ENCODE measurements at places on chromosomes 7 and 10.

- no peak for DNase-seq
Observed at GRCh38 chr7:74375726-74376220, 77.9 kb upstream of the GTF2IRD1 start.

- no peak for DNase-seq
Observed at GRCh38 chr10:87798082-87798481, 19.9 kb downstream of the ATAD1 start.

GRCh38 chr10:33734393-33735155 is 400.1 kb upstream of the NRP1 start:
- DNase-seq, result no peak

DNA sequence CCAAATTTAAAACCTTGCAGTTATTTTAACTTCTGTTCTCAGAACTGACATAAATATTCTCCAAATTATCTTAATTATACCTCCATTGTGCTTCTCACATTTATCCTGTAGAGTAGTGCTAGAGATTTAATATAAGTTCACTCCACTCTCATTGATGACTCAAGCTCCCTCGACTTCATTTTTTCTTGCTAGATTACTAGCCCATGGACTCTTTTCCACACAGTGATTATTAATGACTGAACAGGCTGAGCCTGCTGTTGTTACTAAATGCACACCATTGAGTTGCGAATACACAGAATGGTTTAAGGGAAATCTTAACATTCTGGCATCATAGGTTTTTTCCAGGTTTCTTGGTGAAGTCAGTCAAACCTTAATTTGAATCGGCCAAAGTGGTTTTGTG is 179.5 kb upstream of the AKR1E2 start:
- DNase-seq, result no peak

Data from CD4-positive, alpha-beta T cell treated with Interleukin-4 for 1 hour (primary cell).